Stimulated activated CD4-positive, alpha-beta T cell treated with anti-CD3 and anti-CD28 coated beads, TNF-alpha, amount 100 ng/mL, for 4 hours (primary cell): ENCODE measurements at places on chromosomes 3 and 15.
A peak's percentile ranks its signal among the peaks of the same experiment; 100 is the strongest.

DNA sequence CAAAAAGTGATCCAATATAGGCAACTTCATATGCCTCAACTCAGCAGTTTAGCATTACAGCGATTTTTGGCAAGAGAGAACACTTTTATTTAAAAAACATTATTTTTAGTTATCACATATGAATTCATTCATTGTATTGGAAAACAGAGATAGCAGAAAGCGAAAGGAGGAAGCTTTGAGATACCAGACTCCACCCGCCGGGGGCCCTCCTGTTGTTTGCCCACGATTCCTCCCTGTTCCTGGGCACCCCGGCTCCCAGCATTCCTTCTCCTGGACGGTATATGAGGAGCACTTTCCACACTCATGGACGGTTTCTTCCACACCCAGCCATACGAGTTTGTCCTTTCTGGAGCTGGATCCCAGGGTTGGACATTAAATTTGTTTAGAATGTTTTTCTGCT lies 18.2 kb downstream of the APBA2 start:
- DNase-seq = no peak

GRCh38 chr3:114758831-114759699 lies 388.0 kb downstream of the ZBTB20 start:
- no peak for DNase-seq

DNA sequence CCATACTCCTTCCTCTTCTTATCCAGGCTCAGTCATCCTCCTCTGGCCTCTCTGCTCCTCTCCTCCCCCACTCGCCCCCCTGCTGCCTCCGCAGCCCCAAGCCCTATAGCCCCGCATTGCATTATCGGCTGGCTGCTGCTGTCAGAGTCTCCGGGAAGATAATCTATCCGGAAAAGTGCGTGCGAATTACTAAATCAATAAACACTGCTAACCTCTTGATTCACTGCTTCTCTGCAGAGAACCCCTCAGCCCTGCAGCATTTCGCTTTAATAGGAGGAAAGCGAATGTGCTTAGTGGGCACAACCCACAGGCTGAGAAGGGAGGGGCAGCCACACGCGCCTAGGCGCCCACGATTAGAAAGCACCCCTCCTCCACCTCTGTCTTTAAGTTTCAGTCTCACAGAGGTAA lies 167.6 kb downstream of the ABHD5 start:
- DNase-seq = no peak

- DNase-seq = no peak
Measured at GRCh38 chr3:51389423-51390183, 1.5 kb upstream of the RBM15B start.

GRCh38 chr3:39748002-39748401 lies 61.4 kb upstream of the MYRIP start:
- DNase-seq = no peak

DNA sequence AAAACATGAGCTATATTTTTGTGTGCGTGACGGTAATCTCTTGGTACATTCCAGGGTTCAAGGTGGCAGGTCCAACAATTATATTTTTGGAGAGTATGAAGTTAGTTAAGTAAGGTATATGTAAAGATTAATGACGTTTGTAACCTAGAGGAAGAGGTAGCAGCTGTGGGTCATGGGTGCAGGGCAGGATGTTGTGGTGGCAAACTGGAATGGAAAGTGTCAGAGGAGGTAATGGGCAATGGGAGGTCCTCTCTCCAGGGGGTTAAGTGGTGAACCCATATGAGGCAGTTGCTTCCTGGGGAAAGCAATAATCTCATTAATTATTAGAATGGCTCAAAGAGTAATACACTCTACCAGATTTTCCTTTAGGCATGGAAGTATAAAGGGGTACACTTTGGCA lies 1.0 kb upstream of the CD200R1L start:
- no peak for DNase-seq

- DNase-seq = no peak
Measured at GRCh38 chr3:78867409-78868372, 900.1 kb downstream of the ROBO1 start.

GRCh38 chr3:143736205-143736997 lies 111.9 kb downstream of the SLC9A9 start:
- no peak for DNase-seq

DNA sequence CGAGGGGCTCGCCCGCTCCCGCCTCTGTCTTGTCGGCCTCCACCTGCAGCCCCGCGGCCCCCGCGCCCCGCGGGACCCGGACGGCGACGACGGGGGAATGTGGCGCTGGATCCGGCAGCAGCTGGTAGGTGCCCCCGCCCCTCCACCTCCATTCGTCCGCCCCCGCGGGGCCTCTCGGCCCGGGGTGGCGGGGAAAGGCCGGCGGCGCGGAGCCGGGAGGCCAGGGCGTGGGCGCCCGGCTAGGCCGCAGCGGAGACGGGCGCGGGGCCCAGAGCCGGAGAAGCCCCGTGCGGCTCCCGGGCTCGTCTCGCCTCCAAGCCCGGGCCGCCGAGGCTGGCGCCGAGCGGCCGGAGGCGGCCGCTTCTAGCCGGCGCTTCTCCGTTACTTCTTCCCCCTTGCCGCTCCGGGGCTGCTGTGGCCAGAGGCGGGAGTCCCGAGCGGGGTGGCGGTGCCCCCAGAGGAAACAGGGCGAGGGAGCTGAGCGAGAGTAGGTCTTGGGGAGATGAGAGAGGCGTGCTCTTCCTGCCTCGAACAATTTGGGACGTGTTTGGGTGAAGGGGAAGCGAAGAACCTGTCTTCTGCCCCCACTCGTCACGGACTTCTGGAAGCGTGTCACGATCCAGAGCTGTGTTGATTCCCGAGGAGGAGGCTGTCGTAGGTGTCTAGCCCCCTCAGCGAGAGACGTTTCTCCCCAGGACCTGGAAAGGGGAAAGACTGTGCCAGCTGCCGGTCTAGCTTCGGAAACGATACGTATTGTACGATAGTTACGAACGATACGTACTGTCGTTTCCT lies 555 bp downstream of the ATP11B start:
- peak; percentile 3 for DNase-seq

GRCh38 chr3:133921592-133921991 lies 25.9 kb upstream of the RAB6B start:
- no peak for DNase-seq

- no peak for DNase-seq
Measured at GRCh38 chr3:161203485-161204098, 17.5 kb upstream of the NMD3 start.

GRCh38 chr3:71152039-71152891 lies 431.3 kb downstream of the FOXP1 start:
- DNase-seq = no peak

DNA sequence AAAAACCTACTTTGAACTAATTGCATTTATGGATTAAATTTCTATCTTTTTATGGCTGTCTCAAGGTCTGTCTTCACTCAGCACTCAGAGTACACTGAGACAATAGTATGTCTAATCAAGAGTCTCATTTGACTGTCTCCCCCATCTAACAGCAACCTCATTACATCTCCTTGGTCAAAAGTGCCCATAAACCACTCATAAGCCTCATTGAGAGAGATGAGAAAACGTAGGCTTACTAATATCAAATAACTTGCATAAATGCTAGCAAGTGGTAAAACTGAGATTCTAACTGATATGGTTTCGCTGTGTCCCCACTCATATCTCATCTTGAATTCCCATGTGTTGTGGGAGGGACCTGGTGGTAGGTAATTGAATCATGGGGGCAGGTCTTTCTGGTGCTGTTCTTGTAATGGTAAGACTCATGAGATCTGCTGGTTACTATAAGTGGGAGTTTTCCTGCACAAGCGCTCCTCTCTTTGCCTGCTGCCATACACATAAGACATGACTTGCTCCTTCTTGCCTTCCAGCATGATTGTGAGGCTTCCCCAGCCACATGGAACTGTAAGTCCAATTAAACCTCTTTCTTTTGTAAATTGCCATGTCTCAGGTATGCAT lies 113.9 kb downstream of the TFDP2 start:
- DNase-seq = no peak

GRCh38 chr3:11899826-11900225 lies 53.1 kb upstream of the TAMM41 start:
- no peak for DNase-seq

DNA sequence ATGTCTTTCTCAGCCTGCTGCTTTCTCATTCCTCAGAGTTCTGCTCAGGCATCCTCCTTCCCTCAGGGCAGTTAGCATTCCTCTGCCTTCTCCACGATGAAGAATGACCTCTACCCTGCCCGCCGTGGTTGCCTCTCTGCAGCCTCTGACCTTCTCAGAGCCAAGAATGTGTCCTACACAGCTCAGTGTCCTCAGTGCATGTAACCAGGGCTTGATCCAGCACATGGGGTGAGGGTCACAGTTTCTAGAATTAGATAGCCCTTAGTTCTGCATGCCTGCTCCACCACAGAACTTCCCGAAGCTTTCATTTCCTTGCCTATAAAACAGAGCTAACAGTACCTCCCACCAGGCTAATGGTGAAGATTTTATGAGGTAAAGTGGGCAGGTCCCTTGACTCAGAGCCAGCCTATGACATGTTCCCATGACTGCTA lies 182.1 kb downstream of the CLSTN2 start:
- DNase-seq = no peak

GRCh38 chr3:189122526-189123205 lies 49.1 kb upstream of the TPRG1 start:
- no peak for DNase-seq

- no peak for DNase-seq
Measured at GRCh38 chr3:20111836-20112235, 71.6 kb downstream of the KAT2B start.

DNA sequence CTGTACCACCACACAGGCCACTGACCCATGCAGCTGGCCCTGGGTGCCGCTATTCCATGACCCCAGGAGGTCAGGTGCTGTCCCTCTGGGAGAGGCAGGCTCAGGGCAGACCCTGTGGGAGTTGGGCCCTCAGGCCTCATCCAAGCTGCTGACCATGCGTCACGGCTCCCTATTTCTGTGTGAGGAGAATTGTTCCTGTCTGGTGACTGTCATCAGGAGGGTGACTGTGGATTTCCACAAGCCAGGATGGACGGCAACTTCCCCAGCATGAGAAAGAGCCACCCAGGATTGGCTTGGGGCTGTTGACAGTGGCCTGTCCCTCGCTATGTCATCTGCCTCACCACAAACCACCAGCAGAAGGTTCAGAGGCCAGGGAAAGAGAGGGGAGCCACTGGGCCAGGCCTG lies 41.4 kb downstream of the ZDHHC19 start:
- no peak for DNase-seq

GRCh38 chr3:69339760-69340159 lies 46.1 kb downstream of the FRMD4B start:
- DNase-seq = no peak

DNA sequence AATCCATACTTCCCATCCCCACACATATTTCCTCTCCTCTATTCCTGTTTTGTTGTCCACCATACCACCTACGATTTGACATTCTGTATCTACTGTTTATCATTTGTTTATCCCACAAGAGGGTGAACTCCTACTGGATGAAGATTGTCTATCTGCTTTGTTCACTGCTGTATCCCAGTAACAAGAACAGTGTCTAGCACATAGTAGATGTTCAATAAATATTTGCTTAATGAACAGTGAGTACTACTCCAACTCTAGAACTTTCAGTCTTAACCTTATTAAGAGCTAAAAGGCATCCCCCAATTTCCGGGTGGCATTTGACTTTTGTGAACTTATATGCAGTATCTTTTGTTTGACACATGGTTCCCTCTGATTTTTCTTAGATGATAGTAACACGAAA lies 1.3 kb downstream of the PYGO1 start:
- no peak for DNase-seq

GRCh38 chr3:126751611-126752302 lies 47.7 kb downstream of the CHCHD6 start:
- no peak for DNase-seq

- no peak for DNase-seq
Measured at GRCh38 chr15:76951220-76951619, 19.7 kb downstream of the RCN2 start.

DNA sequence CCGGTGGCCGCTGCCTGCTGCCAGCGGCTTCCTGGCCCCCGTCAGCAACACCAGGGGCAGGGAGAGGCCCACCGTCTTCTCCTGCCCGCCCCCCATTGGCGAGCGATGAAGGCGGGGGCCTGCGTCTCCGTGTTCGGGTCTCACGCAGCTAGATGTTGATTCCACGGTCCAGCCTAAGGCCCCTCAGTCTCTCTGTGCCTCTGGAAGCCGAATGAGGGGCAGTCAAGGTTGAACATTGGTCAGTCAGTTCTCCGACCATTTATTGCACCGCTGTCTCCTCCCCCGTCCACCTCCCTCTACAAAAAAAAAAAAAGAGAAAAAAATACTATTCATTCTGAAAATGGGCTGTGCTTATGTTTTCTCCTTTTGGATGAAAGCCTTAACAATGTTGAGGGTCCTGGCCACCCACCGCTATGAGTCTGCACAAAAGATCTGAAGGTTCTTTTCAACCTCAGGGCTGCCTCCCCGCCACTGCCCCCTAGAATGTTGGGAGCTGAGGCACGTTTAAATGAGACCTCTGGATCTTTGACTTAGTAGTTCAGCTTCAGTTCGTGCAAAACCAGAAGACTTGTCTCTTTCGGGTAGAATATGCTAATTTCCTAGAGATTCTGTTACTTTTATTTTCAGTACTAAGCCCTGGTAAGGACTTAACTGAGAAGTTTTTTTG lies 736 bp downstream of the IREB2 start:
- DNase-seq = no peak

DNA sequence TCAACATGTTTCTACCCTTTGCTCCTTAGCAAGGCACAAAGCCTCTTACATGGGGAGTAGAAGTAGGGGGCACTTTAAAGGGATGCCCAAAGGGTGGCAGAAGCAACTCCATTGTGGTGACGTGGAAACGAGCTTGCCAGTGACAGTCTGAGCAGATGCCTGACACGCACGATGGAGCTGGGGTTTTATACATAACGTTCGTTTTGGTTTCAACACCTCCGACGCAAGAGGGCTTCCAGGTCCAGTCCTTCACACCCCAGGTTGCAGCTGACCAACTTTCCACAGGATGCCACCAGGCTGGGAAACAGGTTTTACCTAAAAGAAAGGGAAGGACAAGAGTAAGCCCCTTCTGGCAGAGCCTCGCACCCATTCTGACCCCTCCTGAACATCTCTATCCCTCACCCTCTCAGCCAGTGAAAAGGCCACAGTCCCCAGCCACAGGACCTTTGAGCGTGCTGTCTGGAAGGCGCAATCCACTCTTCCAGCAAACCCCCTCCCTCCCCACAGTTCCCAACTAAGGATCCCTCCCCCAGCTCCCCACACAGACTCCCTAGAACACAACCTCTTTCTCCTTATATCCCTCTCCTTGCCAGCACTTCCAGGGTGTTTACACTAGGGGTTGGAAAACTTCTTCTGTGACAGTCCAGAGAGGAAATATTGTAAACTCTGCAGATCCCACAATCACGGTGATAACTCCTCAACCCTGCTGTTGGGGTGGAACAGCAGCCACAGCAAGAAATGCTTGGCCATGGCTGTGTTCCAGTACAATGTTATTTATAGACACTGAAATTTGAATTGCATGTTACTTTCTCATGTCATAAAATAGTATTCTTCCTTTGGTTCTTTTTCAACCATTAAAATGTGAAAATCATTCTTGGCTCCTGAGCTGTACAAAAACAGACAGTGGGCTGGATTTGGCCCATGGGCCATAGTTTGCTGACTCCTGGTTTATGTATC lies 36.2 kb downstream of the FAM174B start:
- no peak for DNase-seq
